ENCODE measurements at places on chromosomes 4 and X.

GRCh38 chr4:41213625-41214135 is 662 bp downstream of the APBB2 start:
- DNase-seq, result no peak

DNA sequence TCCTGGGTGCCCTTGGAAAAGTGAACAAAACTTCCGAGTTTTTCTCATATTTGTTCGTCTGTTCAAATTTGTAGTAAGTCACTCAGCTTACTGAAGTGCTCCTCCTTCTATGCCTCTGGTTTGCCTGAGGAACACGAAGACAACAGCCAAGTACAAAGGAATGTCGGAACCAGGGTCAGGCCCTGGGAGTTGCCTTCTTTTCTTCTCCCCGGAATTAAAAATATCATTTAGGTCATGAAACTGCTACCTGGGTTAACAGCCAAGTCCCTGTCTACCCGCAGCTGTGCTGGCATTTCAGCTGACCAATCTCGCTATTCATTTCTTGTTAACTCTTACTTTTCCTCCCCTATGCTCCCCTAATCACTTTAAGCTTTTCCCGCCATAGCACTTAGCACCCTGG is 137.6 kb upstream of the TEX13D start:
- DNase-seq, result no peak

- DNase-seq, result no peak
Observed at GRCh38 chr4:68535974-68536373, 40.1 kb downstream of the UGT2B17 start.

- no peak for DNase-seq
Observed at GRCh38 chrX:144219035-144219434, 335.2 kb downstream of the UBE2NL start.

DNA sequence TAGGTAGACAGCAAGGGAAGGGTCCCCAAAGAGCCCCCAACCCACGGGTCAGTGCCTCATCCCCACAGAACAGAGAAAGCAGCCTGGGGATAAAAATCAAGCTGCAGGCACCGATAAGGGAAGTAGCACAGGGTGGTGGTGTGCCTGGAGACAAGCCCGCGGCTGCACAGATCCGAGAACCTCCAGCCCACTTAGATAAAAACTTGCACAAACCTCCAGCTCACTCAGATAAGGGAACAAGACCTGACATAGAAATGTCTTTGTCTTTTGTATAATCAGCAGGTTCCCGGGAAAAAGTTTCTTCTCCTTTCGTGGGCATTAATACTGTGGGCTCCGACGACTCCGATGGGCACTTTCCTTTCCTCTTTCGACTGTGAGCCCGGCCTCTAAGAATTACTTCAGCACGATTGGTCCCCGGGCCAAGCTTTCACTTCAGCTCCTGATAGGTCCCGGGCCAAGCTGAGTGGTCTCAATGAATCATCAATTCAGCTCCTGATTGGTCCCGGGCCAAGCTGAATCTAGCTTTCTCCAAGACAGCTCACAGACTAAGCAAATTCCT is 32.4 kb downstream of the PRDX4 start:
- DNase-seq, result no peak
